ENCODE measurements at places on chromosomes 5 and 9.

- no peak for DNase-seq
Observed at GRCh38 chr5:39224196-39224761, 4.9 kb upstream of the FYB1 start.

- no peak for DNase-seq
Observed at GRCh38 chr5:89755024-89755423, 654.5 kb downstream of the CETN3 start.

DNA sequence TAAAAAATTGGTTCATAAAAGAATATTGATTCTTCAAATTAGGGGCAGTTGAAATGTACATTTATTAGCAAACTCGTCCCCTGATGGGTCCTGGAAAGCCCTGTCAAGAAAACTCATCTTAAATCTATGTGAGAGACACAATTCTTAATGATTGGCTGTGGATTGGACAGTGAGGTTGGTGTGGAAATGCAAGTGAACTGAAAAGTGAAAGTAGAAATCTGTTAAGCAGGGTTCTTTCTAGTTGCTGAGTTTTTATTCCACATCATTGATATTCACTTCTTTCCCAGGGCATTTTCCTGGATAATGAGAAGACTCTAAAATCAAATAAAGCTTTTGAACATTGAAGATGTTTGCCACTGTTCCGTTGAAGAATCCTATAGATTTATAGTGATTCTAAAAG lies 292.4 kb downstream of the MAST4 start:
- DNase-seq: no peak

DNA sequence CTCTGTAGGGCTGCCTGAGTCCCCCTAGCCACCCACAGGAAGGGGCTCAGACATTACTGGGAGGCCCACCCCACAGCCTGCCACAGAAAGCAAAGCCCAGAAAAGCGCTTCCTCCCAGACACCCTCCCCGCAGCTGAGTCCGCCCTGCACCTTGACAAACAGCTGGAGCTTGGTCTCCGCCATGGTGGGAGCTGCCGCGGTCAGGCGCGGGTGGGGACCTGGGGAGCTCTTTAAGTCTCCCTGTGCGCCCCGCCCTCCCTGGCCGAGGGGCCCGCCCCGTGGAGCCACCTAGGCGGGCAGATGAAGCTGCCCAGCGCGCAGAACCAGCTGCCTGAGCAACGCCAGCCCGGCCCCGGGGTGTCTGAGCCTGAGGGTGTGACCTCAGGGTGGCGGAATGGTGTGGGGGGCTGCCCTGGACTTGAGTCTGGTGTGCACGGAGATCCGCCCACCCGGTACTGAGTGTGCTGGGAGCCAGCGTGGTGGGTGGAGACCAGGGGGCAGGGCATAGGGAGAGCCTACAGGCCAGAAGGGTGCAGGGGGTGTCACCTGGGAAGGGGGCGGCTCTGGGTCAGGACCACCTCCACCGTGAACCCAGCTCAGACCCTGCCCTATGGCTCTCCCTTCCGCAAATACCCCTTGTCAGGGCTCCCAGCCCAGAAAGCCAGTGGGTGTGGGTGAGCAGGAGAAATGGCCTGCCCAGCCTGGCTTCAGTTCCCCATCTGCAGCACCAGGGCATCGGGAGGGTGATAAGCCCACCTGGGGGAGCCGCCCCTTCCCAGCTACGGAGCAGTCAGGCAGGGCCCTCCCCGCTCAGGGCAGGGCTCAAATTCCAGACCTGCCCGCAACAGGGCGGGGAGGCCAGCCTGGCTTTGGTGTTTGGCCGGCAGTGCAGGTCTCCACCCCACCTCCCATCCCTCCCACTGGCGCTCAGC lies at the start of gene CLIC3:
Gene CLIC3 (minus strand): TSS at position 208 of the 932 bp plus-strand sequence. CDS start 25 bp downstream, at position 183.
- DNase-seq: no peak

- no peak for DNase-seq
Observed at GRCh38 chr5:150000990-150001659, 586 bp downstream of the HMGXB3 start.

- no peak for DNase-seq
Observed at GRCh38 chr5:128009403-128009802, 74.2 kb upstream of the SLC12A2 start.

DNA sequence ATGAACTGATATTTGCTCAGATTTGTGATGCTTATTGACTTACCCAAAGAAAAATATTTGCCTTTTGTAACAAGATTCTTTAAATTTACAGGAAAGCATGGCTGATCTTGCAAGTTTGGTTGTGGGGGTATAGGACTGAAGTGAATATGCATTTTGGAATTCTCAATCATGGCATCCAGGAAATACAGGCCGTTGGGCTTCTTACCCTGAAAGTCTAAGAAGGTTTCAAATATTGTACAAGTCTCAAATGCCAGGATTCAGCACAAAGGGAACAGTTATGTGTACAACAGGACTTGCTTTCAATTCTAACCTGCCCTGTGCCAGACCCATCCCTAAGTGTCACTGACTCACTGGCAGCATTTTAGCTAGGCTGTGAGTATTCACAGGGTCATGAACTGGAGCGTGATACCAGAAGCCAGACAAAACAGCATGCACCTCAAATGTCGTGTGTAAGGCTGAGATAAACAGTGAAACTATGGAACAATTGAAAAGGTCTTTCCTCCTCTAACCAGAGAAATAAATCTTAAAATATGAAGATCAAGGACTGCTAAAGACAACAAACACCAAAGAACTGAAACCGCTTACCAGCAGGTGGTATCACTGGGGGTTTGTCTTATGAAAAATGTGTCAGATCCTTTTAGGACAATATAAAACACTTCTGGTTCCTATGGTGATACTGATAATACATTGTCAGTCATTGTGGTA lies 168.6 kb upstream of the RGMB start:
- DNase-seq: no peak

- DNase-seq: no peak
Observed at GRCh38 chr9:128470560-128470959, 14.8 kb downstream of the ODF2 start.

GRCh38 chr9:38421498-38422211 lies 2.6 kb downstream of the IGFBPL1 start:
- DNase-seq: no peak

DNA sequence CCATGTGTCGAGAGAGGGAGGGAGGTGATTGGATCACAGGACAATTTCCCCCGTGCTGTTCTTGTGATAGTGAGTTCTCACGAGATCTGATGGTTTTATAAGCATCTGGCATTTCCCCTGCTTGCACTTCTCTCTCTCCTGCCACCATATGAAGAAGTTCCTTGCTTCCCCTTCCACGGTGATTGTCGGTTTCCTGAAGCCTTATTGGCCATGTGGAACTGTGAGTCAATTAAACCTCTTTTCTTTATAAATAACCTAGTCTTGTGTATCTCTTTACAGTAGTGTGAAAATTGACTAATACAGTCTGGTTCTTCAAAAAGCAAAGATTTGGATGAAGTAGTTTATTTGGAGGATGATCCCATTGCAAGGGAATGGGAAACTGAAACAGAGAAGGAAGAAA lies 11.3 kb upstream of the MIER3 start:
- DNase-seq: no peak

DNA sequence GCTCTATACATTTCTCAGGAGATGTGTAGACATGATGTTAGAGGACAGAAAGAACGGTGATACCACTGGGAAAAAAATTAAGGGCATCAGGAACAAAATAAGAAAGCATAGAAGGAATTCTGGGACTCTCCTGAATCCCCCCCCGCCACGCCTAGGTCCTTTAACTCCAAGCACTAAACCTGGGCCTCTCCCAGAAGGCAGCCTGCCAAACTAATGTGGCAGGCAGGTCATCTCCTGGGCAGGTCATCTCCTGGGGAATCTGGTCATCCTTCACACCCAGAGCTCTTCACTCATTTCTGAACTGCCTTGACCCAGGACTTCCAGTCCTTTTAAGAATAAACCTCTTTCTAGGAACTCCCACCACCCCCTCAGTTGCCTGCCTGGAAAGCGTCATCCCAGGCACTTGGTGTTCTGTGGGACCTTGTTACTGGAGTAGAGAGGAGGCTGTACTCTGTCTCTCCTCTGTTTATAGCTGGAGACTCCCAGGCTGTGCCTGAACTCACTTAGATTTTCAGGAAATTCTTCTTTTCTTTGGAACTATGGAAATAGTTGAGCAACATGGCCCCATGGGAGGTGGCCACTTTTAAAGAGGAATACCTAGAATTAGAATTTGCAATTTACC lies 24.1 kb downstream of the PSAT1 start:
- no peak for DNase-seq

GRCh38 chr9:120916991-120917880 lies 9.4 kb downstream of the TRAF1 start:
- DNase-seq: no peak

GRCh38 chr9:110939047-110939446 lies 99.2 kb downstream of the LPAR1 start:
- DNase-seq: no peak

DNA sequence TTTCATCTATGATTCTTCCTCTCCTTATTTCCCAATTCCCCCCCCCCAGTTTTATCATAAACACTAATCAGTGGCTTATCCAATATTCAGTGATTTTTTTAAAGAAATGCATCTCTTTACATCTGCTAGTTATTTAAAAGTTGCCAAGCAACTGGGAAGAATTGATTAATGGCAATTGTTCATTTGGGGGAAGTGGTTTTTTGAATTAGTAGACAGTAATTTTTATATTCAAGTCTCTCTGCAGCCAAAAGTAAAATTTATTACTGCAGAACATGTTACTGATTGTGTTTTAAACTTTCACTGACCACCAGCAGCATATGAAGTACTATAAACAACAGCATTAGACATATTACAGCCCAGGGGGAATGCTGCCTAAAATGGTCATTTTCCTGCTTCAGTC lies 308.8 kb upstream of the NREP start:
- no peak for DNase-seq

DNA sequence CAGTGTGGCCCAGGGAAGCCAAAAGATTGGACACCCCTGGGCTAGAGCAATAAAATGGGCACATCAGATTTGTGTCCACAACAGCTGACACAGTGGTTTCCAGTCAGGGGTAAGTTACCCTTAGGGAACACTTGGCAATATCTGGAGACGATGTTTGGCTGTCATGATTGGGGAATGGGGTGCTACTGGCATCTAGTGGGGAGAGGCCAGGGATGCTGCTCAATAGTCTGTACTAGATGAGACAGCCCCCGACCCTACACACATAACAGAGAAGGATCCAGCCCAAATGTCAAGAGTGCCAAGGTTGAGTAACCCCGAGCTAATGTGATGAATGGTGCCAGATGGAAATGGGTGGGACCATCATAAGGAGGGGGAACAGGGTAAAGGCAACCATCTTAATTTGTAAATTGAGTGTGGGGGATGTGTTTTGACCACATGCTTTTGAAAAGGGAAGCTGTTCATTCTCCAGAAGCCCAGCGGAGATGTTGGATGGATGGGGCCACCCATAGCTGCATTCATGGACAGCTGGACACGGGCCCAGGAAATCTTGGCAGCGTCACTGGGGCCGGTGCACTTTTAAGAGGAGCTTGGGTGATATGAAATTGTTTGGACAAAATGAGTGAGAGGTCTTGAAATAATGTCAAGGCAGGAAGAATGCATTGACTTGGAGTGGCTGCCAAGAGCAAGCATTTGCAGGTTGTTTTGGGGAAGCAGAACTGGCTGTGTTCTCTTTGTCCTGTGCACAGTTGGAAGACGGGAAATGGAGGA lies 33.4 kb downstream of the SYK start:
- DNase-seq: no peak

- no peak for DNase-seq
Observed at GRCh38 chr5:82424211-82424610, 146.1 kb upstream of the RPS23 start.

DNA sequence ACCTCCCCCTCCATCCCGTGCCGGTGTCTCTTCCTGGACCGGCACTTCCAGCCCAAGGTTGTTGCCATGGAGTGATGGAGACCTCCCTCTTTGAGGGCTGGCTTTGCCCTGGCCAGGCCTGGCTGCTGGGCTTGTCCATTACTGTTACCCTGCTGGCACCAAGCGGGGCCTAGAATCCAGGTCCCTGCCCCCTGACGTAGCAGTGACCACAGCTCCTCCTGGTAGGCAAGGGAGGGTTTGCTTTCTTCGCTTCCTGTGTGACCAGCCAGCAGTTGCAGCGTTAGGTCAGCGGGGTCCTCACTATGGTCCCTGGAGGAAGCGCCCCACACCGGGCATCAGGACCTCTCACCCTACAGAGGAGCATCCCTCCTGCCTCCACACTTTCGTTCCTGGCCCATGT lies 146.7 kb upstream of the COL5A1 start:
- DNase-seq: no peak

DNA sequence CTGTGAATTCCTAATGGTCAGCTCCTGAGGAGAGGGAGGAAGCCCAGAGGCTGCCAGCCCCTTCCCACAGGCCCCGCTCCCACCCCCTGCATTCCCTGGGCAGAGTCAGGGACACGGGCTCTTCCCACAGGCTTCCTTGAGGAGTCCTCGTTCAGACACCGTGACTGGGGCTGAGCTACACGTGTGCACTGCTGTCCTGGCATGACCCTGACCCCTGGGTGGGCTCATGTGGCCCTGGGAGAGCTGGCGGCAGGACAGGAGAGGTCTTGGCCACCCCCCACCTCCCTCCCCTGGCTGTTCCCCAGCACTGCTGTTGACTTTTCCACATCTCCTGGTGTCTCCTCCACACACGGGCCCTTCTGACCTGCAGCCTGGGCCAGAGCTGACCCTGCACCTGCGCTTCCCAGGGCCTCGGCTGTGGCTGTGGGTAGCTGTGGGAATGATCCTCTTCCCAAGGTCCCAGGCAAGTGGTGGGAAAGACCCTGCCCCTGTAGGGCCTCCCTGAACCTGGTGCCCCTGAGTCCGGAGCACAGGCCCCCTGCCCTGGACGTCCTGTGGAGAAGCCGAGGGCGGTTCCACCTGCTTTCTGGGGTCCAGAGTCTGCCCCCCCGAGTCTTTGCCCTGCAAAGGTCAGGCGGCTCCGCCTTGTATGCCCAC lies 56.5 kb upstream of the NKD2 start:
- no peak for DNase-seq

GRCh38 chr9:68545033-68545705 lies 4.5 kb upstream of the TMEM252 start:
- no peak for DNase-seq

DNA sequence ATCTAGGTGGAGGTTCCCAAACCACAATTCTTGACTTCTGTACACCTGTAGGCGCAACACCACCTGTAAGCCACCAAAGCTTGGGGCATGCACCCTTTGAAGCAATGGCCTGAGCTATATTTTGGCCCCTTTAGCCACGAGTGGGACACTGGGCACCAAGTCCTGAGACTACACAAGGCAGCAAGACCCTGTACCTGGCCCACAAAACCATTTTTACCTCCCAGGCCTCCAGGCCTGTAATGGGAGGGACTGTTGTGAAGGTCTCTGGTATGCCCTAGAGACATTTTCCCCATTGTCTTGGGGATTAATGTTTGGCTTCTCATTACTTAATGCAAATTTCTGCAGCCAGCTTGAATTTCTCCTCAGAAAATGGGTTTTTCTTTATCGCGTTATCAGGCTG lies 24.6 kb upstream of the FAM151B start:
- DNase-seq: no peak

- DNase-seq: no peak
Observed at GRCh38 chr9:116084497-116084896, 69.1 kb upstream of the PAPPA start.

- no peak for DNase-seq
Observed at GRCh38 chr5:6567835-6568234, 65.0 kb downstream of the NSUN2 start.

DNA sequence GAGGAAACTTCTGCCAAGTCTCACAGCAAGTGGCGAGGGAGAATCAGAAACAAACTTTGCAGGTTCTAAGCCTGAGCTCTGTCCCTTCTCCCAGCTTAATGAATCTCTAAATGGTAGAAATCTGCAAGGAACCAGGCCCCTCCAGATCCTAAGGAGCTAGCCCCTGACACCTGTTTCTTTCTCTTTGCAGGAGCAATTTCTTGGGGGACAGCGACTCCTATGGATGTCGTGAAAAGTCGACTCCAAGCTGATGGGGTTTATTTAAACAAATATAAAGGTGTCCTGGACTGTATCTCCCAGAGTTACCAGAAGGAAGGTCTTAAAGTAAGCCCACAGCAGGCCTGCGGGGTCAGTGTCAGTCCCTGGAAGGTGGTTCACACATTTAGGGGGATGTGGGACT lies 21.8 kb downstream of the IL9 start:
- DNase-seq: no peak
